ENCODE measurements at places on chromosomes 4 and X.

GRCh38 chr4:145812919-145813318 is 125.7 kb downstream of the ZNF827 start:
- no peak for DNase-seq

- no peak for DNase-seq
These were observed 61.3 kb downstream of the HOPX start for GRCh38 chr4:56619816-56620215.

GRCh38 chr4:78496021-78496643 is 55.4 kb upstream of the ANXA3 start:
- no peak for DNase-seq

DNA sequence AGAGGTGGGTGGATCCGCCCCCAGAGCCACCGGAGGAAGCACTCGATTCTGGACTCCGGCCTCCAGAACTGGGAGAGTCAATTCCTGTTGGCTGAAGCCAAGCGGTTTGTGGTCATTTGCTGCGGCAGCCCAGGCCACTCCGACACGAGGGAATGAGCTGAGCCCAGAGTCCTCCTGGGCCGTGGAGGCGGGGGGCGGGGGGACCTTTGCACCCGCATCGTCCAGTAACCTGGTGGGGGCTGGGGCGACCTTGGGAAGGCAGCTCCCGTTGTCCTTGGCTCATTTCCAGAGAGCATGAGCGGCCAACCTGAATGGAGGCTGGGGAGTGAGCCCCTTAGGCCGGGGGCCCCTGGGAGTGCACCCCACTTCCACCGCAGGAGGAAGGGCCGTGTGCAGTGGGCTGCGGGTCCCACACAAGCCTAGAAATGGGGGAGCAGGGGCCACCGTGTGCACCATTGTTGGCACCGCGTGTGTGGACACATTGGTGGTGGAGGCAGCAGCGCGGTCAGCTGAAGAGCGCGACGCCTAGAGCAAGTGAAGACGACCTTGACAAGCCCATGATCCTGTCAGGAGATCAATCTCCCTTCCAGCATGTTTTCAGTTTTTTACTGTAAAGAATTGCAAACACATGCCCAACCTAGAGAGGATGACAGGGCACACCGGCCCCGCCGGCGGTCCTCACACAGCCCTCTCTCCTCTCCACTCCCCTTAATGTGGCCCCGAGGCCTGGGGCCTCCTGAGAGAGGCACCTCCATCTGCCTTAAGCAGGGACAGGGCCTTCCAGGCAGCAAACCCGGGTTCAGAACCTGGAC is 19.9 kb upstream of the DUSP9 start:
- no peak for DNase-seq

GRCh38 chrX:105821471-105822121 is 743 bp upstream of the NRK start:
- no peak for DNase-seq
